ENCODE measurements at places on chromosomes 1 and 21. TPM values are rescaled to one million over a fixed set of nuclear protein-coding genes. Genes with fewer than 3 reads are reported as not detected.

The SIPA1L2 gene
- total RNA-seq = 20.6 TPM

The RIPPLY3 gene
- 0.20 TPM for total RNA-seq

The TNFRSF8 gene
- 2.3 TPM for total RNA-seq

The FAM167B gene
- total RNA-seq = 7.6 TPM

DNA sequence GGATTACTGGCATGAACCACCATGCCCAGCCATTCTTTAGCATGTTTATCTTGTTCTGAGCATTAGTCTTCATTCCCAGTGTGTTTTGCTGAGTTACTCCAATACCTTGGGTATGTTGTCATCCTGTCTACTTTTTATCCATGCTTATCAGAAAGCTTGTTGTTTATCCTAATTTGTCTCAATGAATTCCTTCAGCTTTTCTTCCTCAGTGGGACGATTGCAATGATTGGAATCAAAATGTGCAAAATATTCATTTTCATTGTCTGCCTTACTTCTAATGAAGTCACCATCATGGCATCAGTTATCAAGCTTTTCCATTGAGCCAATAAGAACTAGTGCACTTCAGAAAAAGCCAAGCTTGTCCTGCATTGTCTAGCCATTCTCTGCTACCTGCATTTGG is 170.5 kb downstream of the HFM1 start:
- no peak for DNase-seq

- no peak for DNase-seq
Measured at GRCh38 chr1:96579636-96580035, 141.9 kb upstream of the PTBP2 start.

- no peak for DNase-seq
Measured at GRCh38 chr1:13792419-13792818, 92.4 kb downstream of the PRDM2 start.

DNA sequence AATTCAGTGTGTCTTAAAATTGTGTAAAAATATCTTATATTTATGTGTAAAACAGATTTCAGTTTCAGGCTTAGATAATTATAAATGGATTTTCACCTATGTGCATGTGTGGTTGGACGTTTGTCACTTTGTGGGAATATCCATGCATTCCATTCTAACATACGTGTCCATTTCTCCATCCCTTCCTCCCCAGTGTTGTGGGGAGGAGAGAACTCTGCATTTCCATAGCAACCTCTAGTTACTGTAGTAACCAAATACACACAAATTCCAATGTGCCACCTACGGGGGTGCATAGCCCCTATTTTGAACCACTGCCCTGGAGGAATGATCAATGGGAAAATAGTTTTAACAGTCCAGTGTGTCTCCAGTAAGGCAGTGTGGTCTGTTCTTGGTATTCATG is 79.0 kb downstream of the RASAL2 start:
- no peak for DNase-seq

GRCh38 chr1:157069601-157070000 is 24.1 kb upstream of the ARHGEF11 start:
- no peak for DNase-seq

Data from mucosa of gallbladder (tissue), 1 donor.